ENCODE measurements at places on chromosomes 6 and 20.

DNA sequence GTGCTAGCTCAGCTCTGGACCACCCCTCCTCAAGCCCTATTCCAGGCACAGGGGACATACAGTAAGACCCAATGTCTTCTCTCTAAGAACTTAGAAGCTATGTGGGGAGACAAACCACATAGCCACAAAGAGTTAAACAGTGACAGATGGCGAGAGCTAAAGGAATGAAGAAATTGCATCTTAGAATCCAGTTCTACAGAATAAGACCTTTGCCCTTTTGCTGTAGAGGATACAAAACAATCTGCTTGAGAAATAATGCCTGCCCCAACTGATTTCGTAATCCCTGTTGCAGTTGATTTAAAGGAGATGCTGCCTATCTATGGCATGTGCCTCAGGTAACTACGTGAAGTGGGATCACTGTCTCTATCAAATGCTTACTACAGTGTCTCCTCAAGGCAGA lies 31.2 kb downstream of the TNFRSF21 start:
- no peak for DNase-seq

- no peak for DNase-seq
These were observed 92.6 kb downstream of the UTRN start for GRCh38 chr6:144377586-144378210.

DNA sequence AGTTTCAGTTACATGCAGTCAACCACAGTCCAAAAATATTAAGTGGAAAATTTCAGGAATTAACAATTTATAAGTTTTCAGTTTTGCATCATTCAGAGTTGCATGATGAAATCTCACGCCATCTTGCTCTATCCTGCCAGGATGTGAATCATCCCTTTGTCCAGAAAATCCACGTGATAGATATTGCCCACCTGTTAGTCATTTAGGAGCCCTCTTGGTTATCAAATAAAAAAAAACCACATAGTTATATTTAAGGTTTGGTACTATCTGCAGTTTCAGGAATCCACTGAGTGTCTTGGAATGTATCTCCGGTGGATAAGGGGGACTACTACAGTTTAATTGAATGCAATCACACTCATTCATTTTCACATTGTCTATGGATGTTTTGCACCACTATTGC lies 1249.0 kb upstream of the CITED2 start:
- DNase-seq, result no peak

- DNase-seq, result no peak
These were observed 164.0 kb downstream of the GRM4 start for GRCh38 chr6:33981861-33982260.

DNA sequence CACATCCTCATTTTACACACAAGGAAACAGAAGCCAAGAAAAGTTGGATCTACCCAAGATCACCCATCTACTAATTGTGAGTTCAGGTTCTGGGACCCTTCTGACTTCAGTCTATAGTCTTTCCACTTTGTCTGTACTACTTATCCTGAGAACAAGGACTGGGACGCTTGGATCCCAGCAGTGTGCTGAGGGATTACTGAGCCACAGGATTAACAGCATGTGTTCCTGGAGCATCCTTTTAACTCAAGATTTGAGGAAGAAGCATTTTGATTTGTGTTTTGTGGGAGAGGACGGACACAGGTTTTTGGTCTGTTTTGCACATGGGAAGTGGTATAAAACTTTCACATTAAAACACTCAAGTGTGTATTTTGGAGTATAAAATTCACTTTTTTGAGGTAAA lies 4.4 kb downstream of the ENPP4 start:
- no peak for DNase-seq

DNA sequence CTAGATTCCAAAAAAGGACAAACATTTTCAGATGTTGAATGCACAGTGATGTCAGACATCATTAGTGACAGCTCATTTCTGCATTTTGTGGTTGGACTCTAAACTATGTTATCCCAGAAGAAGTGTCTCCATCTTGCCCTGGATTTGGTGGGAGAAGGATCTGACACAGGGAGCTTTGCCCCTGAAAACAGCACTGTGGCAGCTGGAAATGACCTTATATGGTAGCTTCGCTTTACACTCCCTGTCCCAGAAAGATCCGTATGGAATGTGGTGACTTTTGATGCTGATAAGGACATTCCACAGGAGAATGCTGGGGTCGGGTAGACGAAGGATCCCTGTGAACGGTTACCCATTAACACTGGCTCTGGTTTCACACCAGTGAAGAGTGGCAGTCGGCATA lies 87.2 kb upstream of the EDN1 start:
- no peak for DNase-seq
